ENCODE measurements at places on chromosomes 4 and X.

DNA sequence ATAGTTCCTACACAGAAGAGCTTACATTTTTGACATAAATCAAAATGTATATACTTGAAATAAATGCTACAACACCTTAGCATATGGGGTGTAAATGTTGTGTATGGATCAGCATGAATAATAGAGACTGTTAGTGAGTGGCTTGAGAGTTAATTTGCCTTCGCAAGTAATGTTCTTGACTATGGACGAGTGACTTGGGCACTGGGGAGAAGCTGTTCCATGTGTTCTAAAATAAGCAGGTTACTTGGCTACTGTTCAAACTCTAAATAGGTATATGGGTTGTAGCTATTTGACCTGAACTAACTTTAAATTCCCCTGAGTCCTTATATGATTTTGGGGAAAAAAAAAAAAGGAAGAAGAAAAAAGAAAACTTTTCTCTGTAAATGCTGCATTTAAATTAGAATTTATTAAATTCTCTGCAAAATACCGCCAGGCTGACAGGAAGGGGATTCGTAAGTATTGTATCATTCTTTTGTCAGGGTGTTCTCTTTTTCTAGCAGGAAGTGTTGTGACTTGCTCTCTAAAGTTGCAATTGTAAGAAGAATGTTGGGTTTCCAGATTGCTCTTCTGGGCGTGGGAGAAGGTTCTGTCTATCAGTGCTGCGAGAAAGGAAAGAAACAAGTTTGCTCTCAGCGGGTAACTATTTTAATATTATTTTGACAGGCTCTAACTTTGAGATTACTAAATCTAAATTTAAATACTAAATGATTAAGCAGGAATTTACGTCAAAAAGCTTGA, 32.2 kb downstream of the PLS3 start:
- no peak for DNase-seq

GRCh38 chr4:179626687-179627086, 2184.4 kb upstream of the AGA start:
- no peak for DNase-seq

GRCh38 chrX:68754406-68754805, 74.4 kb upstream of the EFNB1 start:
- no peak for DNase-seq

- DNase-seq: no peak
Measured at GRCh38 chrX:125308653-125309052, 11.0 kb upstream of the TEX13C start.

GRCh38 chrX:13598877-13599276, 29.5 kb downstream of the EGFL6 start:
- no peak for DNase-seq

DNA sequence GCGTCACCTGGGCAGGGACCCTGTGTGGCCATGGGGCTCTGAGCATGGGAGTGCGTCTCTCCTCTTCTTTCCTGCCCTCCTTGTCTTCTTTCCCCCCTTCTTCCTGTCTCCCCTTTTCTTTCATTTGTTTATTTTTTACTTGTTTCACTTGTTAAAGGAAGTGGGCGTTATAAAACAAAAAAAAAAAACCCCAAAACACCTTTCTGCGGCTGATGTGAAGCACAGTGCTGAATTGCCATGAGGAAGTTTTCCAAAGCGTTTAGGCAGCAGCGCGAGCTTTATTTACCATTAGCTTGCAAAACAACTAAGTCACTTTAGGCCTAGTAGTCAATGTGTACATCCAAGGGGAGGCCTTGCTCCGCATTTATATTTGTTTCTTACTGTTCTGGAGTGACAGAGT, 57.0 kb downstream of the NOP14 start:
- DNase-seq: no peak

GRCh38 chr4:182855877-182856276, 61.3 kb downstream of the DCTD start:
- DNase-seq: no peak

- no peak for DNase-seq
Measured at GRCh38 chrX:31421441-31421840, 349.6 kb upstream of the FTHL17 start.

GRCh38 chr4:180898305-180898704, 1344.9 kb upstream of the TENM3 start:
- DNase-seq: no peak

- no peak for DNase-seq
Measured at GRCh38 chr4:54719378-54719777, 61.6 kb downstream of the KIT start.

- no peak for DNase-seq
Measured at GRCh38 chr4:1023075-1023640, 11.7 kb downstream of the FGFRL1 start.

GRCh38 chr4:128812442-128813235, 3.1 kb downstream of the JADE1 start:
- peak; percentile 40 for DNase-seq

GRCh38 chr4:22881411-22881810, 188.7 kb downstream of the GBA3 start:
- DNase-seq: no peak

- no peak for DNase-seq
Measured at GRCh38 chrX:144616317-144616716, 631.0 kb upstream of the SPANXN1 start.

DNA sequence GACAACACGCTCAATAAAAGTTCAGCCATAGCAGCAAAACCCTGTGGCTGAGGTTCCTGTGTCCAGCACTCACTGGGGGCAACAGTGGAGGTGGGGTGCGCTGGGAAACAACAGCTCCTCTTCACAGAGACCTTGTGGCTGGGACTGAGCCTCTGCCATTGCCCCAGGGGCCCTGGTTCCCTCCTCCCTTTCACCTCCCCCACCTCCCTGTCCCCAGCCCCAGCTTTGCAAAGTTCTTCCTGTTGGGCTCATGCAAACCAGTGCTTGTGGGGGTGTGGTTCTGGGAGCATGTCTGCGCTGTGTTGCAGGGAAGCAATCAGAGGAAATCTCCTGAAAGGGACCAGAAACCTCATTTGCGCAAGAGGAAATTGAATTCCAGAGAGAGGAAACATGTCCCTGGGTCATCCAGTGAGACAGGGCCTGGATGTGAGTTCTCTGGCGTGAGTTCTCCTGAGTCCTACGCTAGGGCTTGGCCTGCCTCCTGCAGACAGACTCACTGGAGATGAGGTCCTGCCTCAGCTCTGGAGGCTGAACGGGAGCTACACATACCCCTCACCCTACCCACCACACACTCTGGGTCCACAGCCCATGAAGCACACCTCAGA, 7.4 kb downstream of the FATE1 start:
- DNase-seq: no peak

DNA sequence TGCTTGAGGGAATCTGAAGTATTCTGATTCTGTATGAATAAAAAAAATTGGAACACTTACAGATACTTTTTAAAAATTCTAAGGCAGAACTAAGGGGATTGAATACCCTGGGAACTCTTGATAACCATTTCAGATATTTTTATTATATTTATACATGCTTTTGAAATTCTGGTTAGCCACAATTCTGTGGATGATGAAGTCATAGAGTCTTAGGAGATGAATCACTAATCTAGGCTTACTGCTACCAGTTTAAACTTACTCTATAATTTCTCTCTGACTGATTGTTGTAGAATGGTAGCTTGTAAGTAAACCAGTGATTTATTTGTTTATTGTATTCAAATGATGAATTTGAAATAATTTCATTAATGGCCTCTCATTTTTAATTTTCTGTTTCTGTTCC, 11.4 kb upstream of the SLAIN2 start:
- DNase-seq: no peak

DNA sequence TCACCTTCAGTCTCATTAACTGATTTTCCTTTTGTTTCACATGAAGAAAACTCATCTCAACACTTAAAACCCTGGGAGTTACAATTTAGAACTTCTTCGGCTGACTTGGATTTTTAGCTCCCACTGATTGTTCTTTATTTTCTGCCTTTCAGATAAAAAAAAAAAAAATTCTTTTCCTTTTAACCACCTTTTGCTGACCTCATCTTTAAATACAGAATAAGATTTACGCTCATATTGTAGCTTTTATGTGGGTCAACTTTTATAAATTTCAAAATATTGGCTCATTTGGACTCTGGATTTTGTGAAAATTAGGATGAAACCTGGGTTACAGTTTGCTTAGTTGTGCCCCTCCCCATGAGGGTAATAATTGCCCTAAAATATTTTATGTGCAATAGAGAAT, 659.3 kb downstream of the ZNF674 start:
- no peak for DNase-seq

- DNase-seq: no peak
Measured at GRCh38 chr4:37279894-37280592, 35.5 kb downstream of the NWD2 start.

DNA sequence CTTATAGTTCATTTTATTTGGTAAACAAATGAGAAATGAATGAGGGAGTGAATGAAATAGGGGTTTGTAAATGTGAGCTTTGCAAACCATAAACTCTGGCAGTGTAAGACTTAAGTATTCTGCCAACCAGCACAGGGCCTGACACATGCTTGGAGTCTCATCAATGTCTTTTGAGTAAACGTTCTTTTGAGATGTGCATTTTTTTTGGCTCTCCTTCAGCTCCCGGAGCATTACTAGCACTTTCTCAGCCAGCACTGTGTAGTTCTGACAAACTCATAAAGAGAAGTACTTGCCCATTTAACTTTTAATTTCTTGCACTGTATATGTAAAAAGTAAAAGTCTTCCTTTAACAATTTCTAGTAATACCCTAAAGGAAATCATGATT, 245.3 kb downstream of the HS3ST1 start:
- no peak for DNase-seq

- no peak for DNase-seq
Measured at GRCh38 chrX:31213941-31214340, 142.1 kb upstream of the FTHL17 start.

DNA sequence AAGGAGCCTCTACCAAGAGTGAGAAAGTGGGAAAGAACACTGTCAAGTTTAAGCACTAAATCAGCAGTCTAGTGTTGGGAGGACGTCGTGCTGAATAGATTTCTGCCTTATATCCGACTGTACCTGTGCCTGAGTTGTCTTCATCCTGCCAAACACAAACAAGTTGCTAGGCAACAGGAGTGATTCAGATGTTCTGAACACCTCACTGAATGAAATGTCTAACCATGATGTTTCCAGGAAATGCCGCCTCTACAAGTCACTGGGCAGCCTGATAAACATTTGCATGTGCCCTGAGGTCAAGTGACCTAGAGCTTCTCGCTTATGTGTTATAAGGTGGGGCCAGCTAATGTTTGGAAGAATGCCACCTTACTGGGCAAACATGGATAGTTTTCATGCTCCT, 37.9 kb downstream of the SGMS2 start:
- no peak for DNase-seq

DNA sequence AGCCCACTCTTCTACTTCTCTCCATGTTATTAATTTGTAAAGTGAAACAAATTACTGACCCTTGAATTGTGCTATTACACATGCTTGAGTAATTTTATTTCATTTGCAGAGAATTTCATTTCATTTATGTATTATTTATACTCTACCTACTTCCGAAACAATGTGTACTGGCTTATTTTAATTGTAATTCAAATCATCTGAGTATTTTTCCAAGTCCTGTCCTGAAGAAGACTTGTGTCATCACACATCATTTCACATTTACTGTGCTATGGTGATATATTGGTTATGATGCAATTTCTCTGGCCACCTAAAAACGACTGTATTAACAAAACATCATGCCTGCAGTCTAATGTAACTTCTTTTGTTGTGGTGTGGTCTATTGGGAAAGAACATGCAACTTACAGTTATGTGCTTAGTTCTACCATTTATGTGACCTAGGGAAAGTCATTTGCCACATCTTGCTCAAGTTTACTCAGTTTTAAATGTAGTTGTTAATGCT, 384.5 kb downstream of the RPA4 start:
- DNase-seq: no peak

Data from central memory CD4-positive, alpha-beta T cell (primary cell).